Forelimb muscle (tissue), 1 donor: ENCODE measurements at places on chromosomes 6 and 20.

GRCh38 chr6:41040101-41040939 lies 1.3 kb upstream of the UNC5CL start:
- DNase-seq = no peak

DNA sequence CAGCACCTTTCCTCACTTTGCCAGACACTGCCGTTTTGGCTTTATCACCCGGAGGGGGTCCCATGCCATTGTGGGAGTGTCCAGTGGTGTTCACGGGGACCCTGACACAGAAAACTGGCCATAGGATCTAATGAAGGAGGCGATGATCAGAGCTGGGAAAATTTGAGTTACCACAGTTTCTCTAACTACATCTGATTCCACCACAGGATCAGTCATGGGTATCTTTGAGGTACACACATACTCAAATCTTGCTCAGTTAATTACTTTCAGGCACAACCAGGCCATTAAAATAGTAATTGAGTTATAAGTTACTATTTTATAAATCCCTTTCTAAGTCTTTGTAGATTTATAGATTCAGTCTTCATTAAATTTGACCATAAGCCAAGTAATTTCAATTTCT lies 215.1 kb downstream of the PRL start:
- no peak for DNase-seq

- no peak for DNase-seq
These were observed 488.8 kb downstream of the CD83 start for GRCh38 chr6:14606353-14606752.

DNA sequence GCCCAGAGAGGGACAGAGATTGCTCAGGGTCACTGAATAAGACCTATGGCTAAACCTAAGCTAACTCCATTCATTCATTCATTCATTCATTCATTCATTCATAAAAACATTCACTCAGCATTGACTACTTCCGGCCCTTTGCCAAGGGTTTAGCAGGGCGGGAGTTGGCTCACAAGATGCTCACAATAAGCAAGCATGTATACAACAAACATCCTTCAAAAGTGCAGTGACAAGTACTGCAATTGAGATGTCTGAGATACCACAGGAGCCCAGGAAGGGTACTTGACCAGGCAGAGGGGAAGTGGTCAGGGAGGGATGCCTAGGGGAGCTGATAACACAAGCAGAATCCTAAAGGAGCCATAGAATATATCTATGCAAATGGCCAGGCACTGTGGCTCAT lies 18.2 kb upstream of the KIAA1755 start:
- DNase-seq = no peak

DNA sequence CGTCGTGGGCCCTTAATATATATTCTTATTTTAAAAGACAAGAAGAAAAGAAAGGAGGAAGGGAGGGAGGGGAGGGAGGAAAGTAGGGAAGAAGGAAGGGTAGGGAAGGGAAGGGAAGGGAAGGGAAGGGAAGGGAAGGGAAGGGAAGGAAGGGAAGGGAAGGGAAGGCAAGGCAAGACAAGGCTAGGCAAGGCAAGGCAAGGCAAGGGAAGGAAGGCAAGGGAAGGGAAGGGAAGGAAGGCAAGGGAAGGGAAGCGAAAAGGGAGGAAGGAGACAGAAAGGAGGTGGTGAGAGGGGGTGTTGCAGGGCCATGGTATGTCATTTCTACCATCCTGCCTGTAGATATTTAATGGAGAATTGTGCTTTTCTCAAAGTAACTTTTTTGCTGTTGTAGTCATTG lies 83.9 kb upstream of the BTBD3 start:
- no peak for DNase-seq

DNA sequence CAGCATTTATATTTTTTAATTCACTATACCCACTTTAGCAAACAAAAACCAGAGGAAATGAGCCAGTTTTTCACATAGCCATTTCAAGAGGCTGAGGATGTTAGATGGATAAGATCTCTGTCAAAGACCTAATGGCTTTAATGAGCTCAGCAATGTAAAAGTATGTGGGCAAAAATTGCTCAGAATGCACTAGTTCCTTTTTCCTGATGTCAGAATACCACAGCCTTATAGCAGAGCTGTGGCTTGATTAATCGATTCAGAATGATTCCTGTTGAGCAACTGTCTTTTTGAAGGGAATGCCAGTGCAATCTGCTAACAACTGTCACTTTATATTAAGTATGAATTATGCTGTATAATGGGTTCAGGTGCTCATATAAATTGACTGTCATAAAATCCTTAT lies 100.6 kb upstream of the HIVEP1 start:
- DNase-seq = no peak

GRCh38 chr20:12386821-12387220 lies 469.1 kb downstream of the BTBD3 start:
- DNase-seq = no peak

DNA sequence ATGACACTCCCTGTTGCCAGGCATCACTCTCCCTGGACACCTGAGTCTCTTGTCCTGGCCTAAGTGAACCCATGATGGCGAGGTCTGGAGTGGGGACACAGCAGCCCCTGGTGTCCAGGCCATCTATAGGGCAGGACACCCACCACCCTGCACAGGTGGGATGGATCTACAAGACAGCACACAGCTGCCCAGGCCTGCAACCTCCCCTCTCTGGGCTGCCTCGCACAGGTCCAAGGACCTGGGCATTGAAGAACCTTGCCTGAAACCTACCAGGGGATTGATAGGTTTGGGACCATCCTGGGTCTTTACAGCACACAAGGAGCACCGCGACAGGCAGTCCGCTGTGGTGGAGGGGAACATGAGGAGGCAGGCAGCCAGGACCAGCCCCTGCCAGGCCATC lies 11.2 kb downstream of the PDYN start:
- no peak for DNase-seq
